T-helper 17 cell (primary cell): ENCODE measurements at places on chromosomes 5 and 9.

DNA sequence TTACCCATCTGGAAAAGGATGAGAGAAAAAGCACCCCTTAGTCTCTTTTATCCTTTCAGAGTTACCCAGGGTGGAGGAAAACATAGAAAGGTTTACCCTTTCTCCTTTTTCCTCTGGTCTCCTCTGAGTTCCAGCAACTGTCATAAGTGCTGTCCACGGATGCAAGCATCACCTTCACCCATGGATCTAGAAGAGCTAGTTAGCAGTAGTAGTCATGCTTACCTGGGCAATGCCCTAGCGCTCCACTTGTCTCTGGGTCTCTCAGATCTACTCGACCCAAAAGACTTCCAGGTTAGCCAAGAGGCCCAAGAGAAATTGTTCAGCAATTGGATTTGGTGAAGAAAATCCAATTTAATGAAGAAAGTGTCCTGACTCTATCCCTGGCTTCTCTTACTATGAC, 656.2 kb upstream of the PTPRD start:
- no peak for DNase-seq

- no peak for DNase-seq
Observed at GRCh38 chr9:118318770-118319431, 614.7 kb downstream of the TLR4 start.

- peak; percentile 8 for DNase-seq
Observed at GRCh38 chr9:93121316-93122241, 12.5 kb downstream of the NINJ1 start.

- no peak for DNase-seq
Observed at GRCh38 chr5:88401686-88402085, 133.0 kb upstream of the TMEM161B start.

- no peak for DNase-seq
Observed at GRCh38 chr9:75054368-75055001, 26.4 kb upstream of the CARNMT1 start.

DNA sequence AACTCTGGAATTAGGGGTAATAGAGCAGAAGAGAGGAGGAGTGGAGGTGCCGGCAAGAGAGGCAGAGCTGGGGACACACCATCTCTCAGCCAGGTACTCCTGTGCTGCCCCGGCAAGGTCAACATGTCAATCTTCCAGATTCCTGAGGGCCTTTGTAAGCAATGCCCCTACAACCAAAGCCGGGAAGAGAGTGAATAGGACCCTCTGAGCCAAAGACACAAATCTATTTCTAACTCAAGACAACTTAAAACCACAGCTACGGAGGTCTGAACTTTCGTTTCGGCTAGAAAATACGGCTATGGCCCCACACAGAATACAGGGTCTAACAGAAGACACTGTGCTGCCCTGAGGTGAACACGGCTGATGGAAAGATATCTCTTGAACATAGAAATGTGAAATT, 66.6 kb downstream of the SERINC5 start:
- DNase-seq, result no peak

DNA sequence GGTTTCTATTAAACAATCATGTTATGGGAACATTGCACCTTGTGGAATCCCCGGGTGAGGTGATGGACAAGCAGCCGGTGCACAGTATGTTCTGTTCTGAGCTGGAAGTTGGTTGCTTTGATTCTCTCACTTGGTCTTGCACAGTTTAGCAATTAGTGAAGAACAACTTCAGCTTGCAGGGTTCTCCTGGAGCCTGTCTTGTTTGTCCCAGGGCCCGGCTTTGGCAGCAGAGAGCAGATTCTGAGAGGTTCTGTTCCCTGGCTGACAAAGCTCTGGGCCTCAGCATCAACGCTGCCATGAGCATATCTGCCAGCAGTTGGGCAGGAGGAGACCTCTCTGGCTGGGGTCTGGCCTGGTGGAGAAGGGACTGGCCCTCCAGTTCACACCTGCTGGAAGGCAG, 16.9 kb downstream of the GADD45G start:
- no peak for DNase-seq

GRCh38 chr5:71974622-71975021, 132.7 kb upstream of the MAP1B start:
- no peak for DNase-seq

DNA sequence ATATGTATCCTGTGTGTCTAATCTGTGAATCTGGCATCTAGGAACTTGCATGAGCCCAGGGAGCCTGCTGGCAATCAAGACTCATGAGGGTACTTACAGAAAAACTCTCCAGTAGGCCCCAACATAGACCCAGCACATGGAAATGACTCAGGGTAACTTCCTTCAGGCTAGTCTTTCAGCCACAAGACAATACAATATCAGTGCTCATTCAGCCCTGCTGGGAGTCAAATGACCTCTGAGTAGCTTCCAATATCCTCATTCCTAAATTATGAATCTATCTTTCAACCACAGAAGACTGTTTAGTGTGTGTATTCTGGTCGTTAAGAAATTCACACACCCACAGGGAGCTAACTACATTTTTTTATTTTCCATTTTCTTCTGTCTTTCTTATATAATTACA, 1273.0 kb downstream of the EFNA5 start:
- DNase-seq, result no peak

GRCh38 chr5:117731446-117731845, 1156.8 kb upstream of the SEMA6A start:
- no peak for DNase-seq

DNA sequence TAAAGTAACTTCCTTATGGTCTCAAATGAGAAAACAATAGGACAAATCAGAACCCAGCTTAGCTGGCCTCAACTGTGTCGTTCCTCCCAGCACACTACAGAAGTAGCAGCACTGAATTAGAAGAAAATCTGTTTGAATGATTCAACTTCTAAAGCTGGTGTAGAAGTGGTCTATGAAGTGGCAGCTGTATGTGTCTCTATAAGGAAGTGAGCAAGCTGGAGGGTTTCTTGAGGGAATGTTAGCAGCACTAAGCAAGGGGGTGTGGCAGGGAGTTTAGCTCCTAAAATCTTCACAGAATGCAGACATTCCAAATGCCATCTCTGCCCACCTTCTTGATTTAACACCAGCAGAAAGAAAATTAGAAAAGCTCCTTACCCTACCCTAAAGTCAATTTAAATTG, 4.1 kb downstream of the KLF9 start:
- no peak for DNase-seq

DNA sequence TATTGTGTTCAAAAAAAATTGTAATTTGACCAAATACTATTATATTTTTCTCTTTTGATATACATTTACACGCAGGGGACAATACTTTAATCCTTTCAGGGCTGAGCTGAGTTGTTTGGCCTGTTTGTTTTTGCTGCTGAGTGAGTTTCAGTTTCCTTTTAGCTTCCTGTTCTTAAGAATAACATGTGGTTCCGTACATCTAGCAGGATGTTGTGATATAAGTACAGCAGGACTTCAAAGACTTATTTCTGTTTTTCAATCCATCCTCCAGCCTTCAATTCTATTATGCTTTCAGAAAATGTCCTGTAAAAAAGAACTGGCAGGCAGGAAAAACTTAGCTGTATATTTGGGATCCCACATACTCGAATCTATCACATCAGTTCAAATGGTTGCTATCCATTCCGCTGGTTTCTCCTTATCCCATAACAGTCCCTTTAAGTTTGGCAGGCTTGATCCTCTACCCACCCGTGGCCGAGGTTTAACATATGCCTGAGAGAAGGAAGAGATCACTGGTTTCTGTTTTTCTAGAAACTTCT, 1037.3 kb upstream of the ACO1 start:
- no peak for DNase-seq

DNA sequence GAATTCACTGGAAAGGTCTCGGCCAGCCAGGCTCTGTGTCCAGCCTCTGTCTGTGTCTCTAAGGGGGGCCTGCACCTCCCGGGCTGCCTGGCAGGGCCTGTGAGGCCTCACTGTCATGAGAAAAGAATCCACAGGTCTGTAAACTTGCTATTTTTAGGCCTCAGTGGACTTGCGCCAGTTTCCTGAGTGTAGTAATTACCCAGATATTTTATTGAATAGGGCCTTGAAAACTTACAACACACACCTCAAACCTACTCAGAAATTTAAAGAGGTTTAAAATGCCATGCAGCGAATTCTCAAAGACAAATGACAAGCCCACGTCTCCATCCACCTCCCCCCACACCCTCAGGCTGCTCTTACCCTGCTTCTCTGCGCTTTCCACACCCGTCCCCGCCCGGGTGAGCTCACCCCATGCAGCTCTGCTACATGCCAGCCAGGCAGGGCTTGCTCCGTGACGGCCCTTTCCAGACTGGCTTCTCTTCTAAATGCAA, 8.8 kb upstream of the TENT4A start:
- no peak for DNase-seq

- no peak for DNase-seq
Observed at GRCh38 chr5:115842089-115842935, 577 bp downstream of the AP3S1 start.

DNA sequence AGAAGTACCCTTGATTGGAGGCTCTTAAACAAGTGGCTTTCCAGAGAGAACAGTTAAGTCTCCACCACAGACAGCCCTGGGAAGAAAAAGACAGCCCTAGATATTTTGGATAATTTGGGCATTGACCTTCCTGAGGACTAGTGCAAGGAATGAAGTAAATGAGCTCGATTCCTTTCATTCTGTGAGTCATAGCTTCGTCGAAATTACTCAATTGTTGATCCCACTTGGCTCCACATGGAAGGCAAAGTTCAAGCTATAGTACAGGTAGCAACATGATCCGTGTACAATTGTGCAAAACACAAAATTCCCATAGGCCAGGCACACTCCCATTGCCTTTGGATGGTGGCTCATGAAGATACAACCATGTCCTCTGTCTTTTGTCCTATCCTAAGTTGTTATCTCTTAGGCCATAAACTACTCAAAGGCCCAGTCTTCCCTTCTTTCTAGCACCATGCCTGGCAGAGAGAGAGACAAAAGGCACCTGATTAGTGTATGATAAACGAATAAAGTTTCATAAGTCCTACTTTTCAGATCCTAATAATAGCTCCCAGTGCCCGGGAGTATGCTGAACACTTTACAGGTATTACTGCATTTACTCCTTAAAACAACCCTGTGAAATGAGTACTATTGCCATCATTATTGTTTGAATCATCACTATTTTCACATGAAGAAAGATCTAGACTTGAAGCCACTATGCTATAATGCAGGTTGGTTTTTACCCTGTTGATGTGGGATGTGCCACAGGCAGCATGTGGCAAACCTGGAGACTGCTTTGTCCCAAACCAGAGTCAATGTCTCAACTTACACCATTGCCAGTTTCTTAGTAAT, 116.7 kb upstream of the RANBP3L start:
- DNase-seq, result no peak

GRCh38 chr5:97136475-97136874, 5.9 kb downstream of the LIX1 start:
- DNase-seq, result no peak

DNA sequence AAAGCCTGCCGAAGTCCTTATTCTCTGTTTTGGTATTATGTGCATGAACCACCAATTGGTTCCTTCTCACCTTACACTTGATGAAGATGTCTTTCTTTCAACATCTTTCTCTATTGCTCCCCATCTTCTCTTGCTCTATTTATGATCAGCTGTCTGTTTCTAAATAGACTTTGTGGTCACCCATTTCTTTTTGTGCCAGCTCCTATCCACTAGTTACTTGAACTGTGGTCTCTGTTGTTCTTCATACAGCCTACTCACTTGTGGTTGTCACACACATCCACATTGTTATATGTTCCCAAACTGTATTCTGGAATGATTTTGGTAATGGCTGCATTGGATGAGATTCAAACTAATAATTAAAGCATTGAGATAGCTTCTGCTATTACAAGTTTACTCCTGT, 11.4 kb downstream of the VCAN start:
- DNase-seq, result no peak

DNA sequence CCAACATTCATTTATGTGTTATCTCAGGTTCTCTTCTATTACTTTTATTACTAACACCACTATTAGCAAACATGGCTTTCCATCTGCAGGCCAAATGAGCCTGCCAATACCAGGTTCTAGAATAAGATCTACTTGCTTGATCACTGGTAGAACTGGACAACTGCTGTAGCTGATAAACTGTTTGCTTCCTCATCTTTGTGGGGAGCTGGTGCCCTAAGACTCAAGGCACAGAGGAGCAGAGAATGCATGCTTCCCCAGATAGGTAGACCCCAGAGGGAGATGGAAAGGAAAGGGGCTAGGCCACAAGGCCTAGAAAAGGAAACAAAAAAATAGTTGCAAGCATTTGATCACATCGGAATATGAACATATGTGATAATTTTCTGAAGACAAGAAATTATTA, 30.7 kb upstream of the AUH start:
- no peak for DNase-seq

DNA sequence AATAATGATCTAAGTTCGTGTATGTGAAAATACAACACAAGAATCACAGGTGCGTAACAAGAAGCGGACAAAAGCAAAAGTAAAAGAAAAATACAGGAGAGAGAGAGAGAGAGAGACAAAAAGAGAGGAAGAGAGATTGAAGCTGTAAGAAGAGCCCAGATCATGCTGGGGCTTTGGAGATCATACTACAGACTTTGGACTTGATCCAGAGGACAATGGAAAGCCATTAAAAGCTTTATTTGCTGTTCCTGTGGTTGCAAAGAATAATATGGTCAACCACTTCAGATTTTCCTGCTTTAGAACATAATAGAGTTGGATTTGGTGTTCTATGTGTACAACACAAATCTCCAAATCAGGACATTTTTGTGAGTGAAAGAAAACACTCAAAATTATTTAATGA, 561.4 kb downstream of the CAAP1 start:
- no peak for DNase-seq

DNA sequence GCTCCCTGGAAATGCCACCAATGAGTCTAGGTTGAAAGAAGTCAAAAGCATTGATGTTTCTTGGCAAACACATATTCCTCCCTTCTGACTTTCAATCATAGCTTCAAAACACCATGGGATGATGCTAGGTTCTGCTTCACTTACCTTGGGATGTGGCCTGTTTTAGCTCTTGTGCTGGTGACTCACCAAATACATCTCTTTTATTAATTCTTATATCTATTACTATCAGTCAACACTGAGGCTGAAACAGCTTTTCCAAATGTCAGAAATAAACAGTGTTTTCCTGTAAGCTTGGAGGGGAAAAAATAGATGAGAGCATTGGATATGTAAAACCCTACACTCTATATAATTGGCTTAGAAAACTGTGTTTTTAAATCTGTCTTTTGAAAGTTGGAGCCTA, 245.4 kb upstream of the NREP start:
- DNase-seq, result no peak

GRCh38 chr9:77290373-77290772, 113.0 kb downstream of the VPS13A start:
- DNase-seq, result no peak

DNA sequence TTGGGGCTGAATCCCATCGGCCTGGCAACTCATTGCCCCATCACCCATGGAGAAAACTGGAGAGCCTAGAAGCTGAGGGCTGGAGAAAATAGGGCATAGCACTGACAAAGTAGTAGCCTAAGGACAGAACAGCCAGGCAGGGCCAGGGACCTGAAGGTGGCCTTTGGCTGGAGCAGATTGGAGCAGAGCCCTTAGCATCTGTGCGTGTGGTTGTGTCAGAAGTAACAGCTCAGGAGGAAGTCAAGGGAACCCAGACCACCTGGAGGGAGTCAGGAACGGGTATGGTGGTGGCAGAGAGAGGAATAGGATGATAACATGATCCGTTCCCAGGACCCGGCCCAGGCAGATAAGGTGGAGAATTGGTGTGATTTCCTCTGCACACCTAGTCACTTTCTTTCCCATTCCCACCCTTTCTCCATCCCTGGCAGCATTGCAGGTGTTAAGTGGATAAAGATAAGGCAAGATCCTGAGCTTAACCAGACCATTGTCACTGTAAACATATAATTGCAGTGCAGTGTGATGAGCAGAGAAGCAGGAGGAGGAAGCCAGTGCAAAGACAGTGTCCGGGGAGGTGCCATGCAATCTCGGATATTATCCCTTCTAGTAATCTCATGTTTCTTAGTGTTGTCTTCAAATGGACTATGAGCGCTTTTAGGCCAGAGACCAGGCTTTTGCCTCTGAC, 67.0 kb downstream of the NDFIP1 start:
- no peak for DNase-seq

GRCh38 chr9:134321946-134322741, 4.1 kb upstream of the RXRA start:
- DNase-seq, result no peak
